ENCODE measurements at places on chromosomes 7 and 10.

DNA sequence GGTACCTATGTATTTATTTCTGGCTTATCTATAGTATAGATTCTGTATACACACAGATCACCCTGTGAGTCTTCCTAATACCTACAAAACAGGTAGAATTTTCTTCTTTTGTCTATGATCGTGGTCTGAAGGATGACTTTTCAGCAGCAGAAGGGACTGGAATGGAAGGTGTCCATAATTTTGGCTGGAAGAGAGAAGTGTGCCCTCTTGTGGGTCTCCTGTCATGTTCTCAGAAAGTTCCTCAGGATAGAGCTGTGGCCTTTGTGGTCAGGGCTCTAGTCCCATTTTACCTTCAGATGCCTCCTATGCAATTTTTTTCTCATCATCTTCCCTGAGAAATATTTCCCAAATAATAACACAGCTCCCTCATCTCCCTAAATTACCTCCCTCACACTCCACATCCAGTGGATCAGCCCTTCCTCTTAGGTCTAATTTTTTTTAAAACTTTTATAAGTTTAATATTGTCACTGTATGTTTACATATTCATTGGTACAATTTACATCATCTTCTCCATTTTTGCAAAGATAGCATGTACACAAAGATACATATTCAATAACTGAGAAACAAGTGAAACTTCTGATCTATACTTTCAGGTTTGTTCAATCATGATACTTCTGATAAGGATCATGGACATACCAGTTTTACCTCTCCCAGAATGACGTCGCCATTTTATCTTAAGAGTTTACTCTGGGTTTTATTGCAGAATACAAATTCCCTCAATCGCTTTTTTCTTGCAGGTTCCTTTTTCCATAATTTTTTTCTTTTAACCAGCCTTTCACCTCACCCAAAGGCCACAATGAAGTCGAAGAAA, 112.7 kb downstream of the REEP3 start:
- DNase-seq, result no peak

DNA sequence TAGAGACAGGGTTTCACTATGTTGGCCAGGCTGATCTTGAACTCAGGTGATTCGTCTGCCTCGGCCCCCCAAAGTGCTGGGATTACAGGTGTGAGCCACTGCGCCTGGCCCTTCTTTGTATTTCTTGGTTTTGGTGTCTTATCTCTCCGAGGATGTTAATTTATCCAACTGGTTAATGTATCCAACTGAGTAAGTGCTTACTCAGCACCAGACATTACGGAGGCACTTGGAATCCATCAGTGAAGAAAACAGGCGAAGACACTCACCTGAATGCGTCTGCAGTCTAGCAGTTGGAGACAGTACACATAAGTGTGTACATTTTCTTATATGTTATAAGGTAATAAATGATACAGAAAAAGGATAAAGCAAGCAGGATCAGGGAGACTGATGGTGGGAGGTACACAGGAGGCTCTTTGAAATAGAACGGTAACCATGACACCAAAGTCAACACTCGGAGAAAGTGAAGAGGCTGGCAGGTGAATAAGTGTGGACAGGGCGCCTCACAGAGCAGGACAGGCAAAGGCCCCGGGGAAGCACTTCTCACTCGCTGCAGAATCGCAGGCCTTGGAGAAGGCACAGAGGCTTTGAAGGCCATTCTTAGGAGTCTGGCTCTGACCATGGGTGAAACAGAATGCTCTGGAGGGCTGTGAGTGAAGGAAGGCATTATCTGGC, 73.1 kb downstream of the LANCL2 start:
- DNase-seq, result no peak

GRCh38 chr10:30330497-30331168, 18.4 kb downstream of the MTPAP start:
- no peak for DNase-seq

DNA sequence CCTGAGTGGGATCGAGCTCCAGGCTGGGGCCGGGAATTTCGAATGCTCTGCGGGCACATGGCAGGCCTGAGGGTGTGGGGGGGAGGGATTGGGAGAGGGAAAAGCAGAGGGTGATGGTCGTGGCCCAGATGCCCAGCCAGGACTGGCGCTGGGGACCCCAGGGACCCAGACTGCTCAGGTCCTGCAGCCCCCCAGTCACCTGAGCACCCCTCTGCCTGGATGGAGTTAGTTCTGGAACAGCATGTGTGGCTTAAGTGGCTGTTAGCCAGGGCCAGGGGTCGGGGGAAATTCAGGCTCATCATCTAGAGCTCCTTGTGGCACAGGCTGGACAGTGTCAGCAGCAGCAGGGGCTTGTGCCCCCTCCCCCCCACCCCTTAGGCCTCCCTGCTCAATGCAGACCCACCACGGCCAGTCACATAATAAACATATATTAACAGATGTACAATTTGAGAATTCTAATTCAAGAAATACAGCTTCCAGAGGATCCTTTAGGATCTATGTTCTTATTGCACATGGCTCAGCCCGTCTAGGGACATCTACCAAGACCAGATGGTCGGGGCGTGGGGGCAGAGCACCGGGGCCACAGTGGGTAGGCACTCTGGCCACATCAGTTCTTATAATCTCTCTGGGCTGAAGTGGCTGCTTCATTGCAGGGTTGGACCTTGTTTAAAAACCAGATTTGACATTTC, 22.2 kb downstream of the DNAJB12 start:
- DNase-seq, result no peak

DNA sequence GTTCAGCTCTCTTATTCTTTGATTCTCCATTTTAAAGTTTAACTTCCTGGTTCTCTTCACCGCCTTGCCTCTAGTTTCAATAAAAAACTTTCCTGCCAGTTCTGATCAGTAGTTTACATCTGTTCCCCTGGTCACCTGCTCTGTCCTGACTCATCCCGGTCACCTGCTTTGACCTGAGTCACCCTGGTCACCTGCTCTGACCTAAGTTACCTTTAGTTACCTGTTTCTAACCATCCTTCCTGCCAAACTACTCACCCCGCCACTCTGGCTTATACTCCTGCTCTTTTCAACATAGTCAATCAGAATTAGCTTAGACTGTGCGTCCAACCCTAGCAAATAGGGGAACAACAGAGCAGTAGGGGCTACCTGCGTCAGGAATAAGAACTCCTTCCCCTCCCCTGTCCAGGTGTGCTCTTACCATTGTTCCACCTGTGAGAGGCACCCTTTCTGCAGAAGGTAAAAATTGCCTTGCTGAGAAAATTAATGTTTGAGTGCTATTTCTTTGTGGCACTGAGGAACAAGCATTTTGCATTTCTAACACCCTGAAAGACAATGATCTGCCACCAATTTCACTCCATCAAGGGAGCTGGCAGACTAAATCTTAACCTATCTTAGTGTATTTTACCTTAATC, 263.6 kb downstream of the DOCK4 start:
- no peak for DNase-seq

GRCh38 chr7:17674943-17675608, 265.2 kb downstream of the SNX13 start:
- DNase-seq, result no peak

GRCh38 chr7:121330053-121330833, 1.4 kb downstream of the WNT16 start:
- no peak for DNase-seq

- DNase-seq, result no peak
These were observed 50.2 kb downstream of the KDM7A start for GRCh38 chr7:140126435-140127034.

- no peak for DNase-seq
These were observed 20.9 kb downstream of the FOXK1 start for GRCh38 chr7:4702961-4703512.

GRCh38 chr7:26891400-26892350, 27.3 kb upstream of the SKAP2 start:
- DNase-seq, result no peak

DNA sequence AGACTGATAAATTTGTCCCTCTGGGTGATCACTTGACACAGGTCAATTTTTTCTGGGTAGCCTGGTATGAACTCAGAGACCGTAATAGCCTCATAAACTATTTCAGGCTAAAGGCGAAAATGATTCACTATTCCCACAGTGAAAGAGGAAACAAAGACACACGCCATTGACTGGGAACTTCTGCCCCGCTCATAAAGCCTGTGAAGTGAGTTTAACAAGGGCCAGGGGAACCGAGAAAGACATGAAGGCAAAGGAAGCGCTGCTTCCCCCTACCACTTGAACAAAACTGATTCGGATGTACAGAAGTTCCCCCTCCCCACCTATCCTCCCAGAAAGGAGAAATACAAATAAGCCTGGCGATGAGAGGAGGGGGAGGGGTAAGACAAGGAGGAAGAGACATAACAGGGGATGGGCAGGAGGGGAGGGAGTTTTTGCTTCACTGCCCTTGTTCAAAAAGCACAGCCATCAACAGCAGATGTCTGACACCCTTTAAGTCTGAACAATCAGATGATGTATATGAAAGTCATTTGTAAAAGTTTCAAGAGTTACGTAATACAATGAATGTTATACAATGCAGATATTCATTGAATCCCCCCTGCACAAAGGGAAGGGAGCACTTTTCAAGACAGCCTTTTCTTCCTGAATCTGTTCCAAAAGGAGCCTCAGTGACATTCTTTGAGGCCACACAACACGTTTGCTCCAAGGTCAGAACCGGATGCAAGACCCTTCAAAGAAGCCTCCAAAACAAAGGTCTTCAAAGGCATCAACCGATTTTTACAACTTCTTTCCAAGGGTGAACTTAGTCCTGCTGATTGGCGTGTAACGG, 734 bp downstream of the ABCB4 start:
- DNase-seq, result no peak

- DNase-seq, result no peak
These were observed 11.6 kb upstream of the UPP1 start for GRCh38 chr7:48077423-48077822.
